Activated naive CD4-positive, alpha-beta T cell treated with anti-CD3 and anti-CD28 coated beads, Interleukin-2, amount 50 U/mL, for 72 hours (primary cell): ENCODE measurements at places on chromosomes 7 and 10. TPM values are rescaled to one million over a fixed set of nuclear protein-coding genes. Genes with fewer than 3 reads are reported as not detected.

Gene RPEL1
- total RNA-seq: not detected

Gene AGAP9
- total RNA-seq: 4.4 TPM

Gene ENO4
- total RNA-seq: not detected

Gene SLIT1
- total RNA-seq: 1.4 TPM

Gene NDUFB2
- 128 TPM for total RNA-seq
